ENCODE measurements at places on chromosomes 13 and 19. TPM values are rescaled to one million over a fixed set of nuclear protein-coding genes. Genes with fewer than 3 reads are reported as not detected.

Gene CEACAM3
- total RNA-seq = 0.32 TPM

Gene CRTC1
- total RNA-seq = 10.3 TPM

Gene ZNF69
- total RNA-seq = 3.6 TPM

Gene KASH5
- total RNA-seq = not detected

Gene TSSK6
- total RNA-seq = 0.32 TPM

Gene IL11
- not detected for total RNA-seq

Gene EXOC3L2
- total RNA-seq = 0.97 TPM

Data from Right ventricle myocardium inferior (tissue), 1 donor.